ENCODE measurements at places on chromosomes 13 and 19.

- DNase-seq = no peak
These were observed 45.1 kb downstream of the DCLK1 start for GRCh38 chr13:36086117-36086516.

DNA sequence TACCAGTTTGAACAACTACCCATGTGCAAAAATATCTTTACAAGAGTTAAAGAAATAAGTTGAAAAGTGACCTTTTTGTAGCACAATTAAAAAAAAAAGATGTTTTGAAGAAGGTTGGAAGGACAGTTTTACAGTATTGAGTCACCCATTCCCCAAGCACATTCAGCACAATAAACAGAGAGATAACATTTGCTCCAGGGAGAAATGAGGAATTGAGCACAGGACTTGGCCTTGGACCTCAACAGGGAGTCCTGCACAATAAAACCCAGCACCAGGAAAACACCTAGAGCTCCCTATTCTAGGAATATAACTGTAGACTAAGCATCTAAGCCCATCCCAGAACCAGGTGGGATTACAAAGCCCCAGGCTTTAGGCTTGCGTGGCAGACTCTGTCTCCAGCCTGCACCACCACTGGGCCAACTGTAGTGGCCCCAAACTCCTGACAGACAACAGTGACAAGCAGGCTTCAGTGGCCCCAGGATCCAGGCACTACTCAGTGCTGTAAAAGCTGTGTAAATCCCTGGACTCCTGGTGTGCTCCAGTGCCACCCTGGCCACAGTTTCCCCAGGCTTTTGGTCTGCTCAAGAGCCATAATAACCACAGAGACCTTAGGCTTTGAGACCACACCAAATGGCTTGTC lies 857.2 kb downstream of the SLITRK1 start:
- DNase-seq = no peak

DNA sequence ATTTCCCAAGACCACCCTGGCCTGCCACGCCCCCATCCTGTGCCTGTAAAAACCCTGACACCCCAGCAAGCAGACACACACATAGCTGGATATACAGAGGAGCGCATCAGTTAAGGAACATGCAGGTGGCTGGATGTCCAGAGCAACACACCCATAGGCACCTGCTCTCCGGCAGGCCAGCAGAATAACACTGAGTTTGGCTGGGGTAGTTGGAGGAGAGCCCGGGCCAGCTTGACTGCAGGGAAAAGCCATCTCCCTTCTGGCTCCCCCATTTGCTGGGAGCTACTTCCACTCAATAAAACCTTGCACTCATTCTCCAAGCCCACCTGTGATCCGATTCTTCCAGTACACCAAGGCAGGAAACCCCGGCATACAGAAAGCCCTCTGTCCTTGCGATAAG lies 8.9 kb downstream of the RASL11A start:
- DNase-seq = no peak

- DNase-seq = no peak
These were observed 721.6 kb upstream of the ARGLU1 start for GRCh38 chr13:107289540-107289939.

DNA sequence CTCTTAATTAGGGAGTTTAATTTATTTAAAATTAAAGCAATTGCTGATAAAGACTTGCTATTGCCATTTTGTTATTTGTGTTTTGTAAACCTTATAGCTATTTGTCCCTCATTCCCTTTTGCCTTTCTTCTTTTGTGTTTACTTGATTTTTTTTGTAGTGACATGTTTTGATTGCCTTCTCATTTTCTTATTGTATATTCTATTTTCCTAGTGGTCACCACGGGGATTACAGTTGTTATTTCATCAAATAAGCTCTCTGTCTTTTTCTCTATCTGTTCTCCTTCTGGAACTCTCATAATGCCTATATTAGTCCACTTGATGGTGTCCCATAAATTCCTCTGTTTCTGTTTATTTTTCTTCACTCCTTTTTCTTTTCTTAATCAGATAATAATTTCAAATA lies 64.4 kb upstream of the FRY start:
- no peak for DNase-seq

DNA sequence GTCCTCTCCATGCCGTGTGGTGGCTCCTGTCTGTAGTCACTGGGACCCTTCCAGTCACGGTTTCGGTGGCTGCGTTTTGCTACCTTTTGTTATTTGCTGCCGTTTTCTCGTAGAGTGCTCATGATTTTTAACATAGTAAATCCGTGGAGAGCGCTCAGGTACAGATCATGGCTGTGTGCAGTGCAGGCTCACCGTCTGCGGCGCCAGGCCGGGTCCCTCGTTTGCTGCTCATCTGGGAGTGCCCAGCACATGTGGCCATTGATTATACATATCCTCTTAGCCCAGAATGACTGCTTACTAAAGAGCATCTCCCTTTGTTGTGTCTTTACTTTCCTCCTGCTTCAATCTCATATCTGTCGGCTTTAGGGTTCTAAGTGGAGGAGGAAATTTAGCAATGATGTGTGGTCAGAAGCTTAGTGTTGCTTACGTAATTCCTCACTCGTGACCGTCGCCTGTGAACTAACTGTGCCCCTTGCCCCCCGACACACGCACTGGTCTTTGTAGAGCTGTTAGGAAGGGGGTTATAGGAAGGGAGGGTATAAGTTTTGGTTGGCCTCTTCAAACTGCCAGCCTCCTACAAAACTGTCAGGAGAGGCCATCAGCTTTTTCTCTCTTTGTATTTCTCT lies 31.8 kb downstream of the TFDP1 start:
- DNase-seq = no peak

DNA sequence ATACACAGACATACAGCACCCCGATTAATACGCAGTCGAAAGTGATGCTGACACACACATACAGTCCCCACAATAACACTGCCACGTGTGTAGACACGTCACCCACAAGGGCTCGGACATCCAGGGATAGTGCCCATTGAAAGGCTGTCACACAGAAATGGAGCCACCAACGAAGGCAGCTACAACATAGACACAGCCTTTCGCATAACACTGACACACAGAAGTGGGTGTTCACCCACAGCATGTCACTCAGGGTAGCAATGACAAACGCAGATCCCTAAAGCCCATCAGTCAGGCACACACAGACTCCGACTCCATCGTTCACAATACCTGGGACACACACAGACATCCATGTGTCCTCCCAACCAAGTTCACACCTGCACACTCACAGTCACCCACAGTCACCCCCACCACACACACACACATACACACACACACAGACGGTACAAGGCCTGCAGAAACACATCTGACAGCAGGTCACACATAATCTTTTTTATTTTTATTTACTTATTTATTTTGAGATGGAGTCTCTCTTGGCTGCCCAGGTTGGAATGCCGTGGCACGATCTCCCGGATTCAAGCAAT lies 10.4 kb upstream of the NANOS3 start:
- no peak for DNase-seq

DNA sequence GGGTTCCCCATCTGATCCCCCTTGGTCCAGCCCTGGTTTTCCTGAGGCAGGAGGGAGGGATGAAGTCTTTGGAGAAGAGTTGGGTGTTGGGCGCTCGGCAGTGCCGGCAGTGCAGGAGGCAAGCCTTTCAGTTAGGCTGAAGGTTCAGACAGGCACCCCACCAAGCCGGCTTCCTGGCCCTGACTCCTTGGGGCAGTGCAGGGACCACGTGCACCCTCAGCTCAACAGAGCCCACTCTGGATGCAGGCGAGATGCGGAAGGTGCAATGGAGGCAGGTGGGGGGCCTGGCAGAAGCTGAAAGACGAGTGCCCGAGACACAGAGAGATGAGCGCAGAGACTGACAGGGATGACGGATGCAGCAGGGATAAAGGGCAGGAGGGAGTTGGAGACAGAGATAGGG lies 11.1 kb downstream of the MAMSTR start:
- no peak for DNase-seq

- no peak for DNase-seq
These were observed 50.8 kb downstream of the USP12 start for GRCh38 chr13:27120811-27121210.

- no peak for DNase-seq
These were observed 22.1 kb upstream of the WDFY2 start for GRCh38 chr13:51562011-51562671.

- DNase-seq = no peak
These were observed 263.7 kb downstream of the SLITRK6 start for GRCh38 chr13:85535316-85536084.
